HFFc6 (cell line): ENCODE measurements at places on chromosomes 4 and X. TPM values are rescaled to one million over a fixed set of nuclear protein-coding genes. Genes with fewer than 3 reads are reported as not detected.

DNA sequence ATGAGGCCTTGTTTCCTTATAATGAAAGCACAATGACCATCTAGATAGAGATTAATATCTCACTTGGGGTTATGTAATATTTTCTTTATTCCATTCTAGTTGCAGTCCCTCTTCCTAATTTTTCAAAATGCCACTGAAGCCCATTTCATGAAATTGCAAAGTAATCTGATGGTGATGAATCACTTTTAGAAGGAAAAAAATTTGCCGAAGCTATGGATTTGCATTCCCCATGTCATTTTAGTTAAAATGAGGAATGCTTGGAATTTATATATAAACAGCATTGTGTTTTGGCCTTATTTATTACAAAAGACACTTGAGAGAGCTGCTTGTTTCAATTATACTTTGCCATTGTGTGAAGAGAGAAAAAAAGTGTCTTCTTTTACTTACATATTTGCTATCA lies 241.7 kb upstream of the TEX13A start:
- no peak for DNase-seq
- H3K4me3 ChIP-seq: no peak overlapping the region
- H3K27ac ChIP-seq: no peak overlapping the region
- H3K27me3 ChIP-seq: no peaks in the 10 kb centered on the region

GRCh38 chrX:120429776-120430540 lies 39.1 kb downstream of the LAMP2 start:
- peaks cover 21% of the 10 kb centered on the region for H3K4me1 ChIP-seq
- H3K4me3 ChIP-seq: no peak overlapping the region
- no peak overlapping the region for H3K27ac ChIP-seq
- H3K36me3 ChIP-seq: peaks cover 12% of the 10 kb centered on the region; the same call in 1 of the 2 replicates
- H3K27me3 ChIP-seq: no peaks in the 10 kb centered on the region
- DNase-seq: no peak

DNA sequence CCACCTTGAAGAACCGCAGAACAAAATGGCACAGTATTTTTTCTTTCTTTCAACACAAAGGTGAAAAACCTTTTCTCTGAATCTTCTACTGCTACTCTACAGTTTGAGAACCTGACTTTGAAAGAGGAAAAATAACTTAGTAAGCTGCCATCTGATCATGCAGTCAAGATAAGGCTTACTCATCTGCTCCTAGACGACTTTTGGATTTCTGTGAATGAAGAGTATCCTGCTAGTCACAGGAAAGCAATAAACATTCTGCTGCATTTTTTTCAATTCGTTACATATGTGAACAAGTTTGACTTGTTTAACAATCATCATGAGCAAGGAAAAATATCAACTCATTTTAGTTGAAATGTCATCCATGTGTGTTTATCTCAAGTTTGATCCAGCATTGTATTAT lies 25.2 kb downstream of the TIGD2 start:
- peak; percentile 66 for DNase-seq
- H3K36me3 ChIP-seq: no peaks in the 10 kb centered on the region
- peak overlapping the region; percentile 26; the same call in 1 of the 2 replicates for H3K4me3 ChIP-seq
- no peaks in the 10 kb centered on the region for H3K27me3 ChIP-seq
- H3K4me1 ChIP-seq: peaks cover 23% of the 10 kb centered on the region

- 0 out of 2 replicates have a peak, but pooled peaks cover 4% of the 10 kb centered on the region for H3K36me3 ChIP-seq
- H3K4me1 ChIP-seq: peaks cover 99% of the 10 kb centered on the region
- DNase-seq: no peak
Observed at GRCh38 chr4:118175506-118175905, 141.2 kb downstream of the NDST3 start.

- H3K36me3 ChIP-seq: no peaks in the 10 kb centered on the region
- DNase-seq: no peak
- H3K27me3 ChIP-seq: peaks cover 27% of the 10 kb centered on the region
- no peaks in the 10 kb centered on the region for H3K4me1 ChIP-seq
Observed at GRCh38 chr4:8641256-8641655, 48.7 kb downstream of the CPZ start.

DNA sequence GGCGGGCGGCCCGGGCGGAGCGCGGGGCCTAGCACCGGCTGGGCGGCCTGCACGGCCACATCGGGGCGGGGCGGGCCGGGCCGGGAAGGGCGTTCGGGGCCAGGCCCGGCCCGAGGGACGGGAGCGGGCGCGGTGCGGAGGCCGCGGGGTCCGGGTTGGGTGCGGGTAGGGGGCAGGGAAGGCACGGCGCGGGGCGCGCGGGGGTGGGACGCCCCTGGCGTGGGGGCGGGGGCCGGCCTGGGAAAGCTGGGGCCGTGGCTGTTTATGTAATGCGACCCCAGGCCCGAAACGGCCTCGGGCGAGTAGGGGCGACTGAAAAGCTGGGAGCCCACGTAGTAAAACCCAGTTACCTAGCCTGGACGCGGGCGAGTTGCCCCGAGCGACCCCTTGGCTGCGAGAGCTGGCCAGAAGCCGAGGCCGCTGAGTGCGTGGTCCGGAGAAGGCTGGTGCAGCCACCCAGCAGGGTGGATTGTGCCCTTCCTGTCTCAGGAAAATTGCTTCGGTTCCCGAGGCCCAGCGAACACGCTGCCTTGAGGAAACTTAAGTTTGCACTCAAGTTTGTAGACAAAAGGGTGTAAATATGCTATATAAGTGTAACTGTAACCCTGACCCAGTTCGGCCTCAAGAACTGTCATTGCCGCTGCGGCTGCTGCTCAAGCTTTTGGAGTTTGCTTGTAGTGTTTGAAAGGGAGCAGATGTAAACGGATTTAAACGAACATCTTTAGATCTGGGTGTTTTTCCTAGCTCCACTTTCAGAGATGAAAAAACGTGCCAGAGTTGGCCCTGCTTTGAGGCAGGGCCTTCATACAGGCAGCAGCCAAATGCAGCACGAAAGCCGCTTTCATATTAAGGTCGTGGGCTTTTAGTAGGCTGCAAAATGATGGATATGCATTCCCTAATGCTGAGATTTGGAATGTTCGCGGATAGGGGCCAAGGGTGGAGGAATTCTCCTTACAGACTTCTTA lies 674 bp downstream of the SEC24B start:
- peak; percentile 10 for DNase-seq
- peak overlapping the region; percentile 86 for H3K27ac ChIP-seq
- H3K27me3 ChIP-seq: peaks cover 3% of the 10 kb centered on the region
- H3K4me1 ChIP-seq: peaks cover 55% of the 10 kb centered on the region
- no peaks in the 10 kb centered on the region; the same call in 1 of the 2 replicates for H3K36me3 ChIP-seq

- H3K27ac ChIP-seq: no peak overlapping the region
- no peaks in the 10 kb centered on the region for H3K36me3 ChIP-seq
- H3K4me3 ChIP-seq: no peak overlapping the region
- H3K27me3 ChIP-seq: peaks cover 24% of the 10 kb centered on the region
- peaks cover 3% of the 10 kb centered on the region for H3K4me1 ChIP-seq
Observed at GRCh38 chrX:771536-771935, 140.9 kb downstream of the SHOX start.

STATH gene
- total RNA-seq: not detected in 3 replicates
